ENCODE measurements at places on chromosomes 1 and 21. TPM values are rescaled to one million over a fixed set of nuclear protein-coding genes. Genes with fewer than 3 reads are reported as not detected.

ABCG1 gene
- 20.1 TPM for total RNA-seq

WDR64 gene
- total RNA-seq = not detected

DARS2 gene
- total RNA-seq = 17.5 TPM

SLC9C2 gene
- not detected for total RNA-seq

CR1L gene
- not detected for total RNA-seq

SLC44A3 gene
- total RNA-seq = 72.1 TPM

ZNF683 gene
- 1.2 TPM for total RNA-seq

FAM72C gene
- total RNA-seq = 0.42 TPM

ECE1 gene
- 131 TPM for total RNA-seq

KCNE2 gene
- not detected for total RNA-seq
